ENCODE measurements at places on chromosomes 1 and 21.

GRCh38 chr1:181062836-181063428 is 25.6 kb upstream of the IER5 start:
- DNase-seq: peak; percentile 34

- no peak for DNase-seq
Observed at GRCh38 chr1:24965571-24965930, 35.5 kb upstream of the RUNX3 start.

DNA sequence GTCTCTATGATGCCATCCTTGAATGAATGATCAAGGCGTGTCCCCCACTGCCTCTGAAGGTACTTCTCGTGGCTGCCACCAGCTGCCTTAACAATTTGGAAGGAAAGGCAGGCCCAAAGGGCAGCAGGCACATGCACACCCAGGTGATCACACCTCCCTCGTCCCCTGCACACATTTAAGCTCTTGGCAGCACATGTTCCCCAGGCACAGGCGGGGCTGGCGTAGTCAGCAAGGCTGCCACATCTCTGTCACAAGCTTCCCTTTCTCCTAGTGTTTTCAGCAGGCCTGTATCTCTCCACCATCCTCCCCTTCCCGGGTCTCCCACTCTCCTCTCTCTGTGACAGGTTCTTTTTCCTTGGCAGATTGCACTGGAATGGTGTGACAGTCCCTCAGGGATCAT is 111.9 kb downstream of the CACNA1E start:
- no peak for DNase-seq

DNA sequence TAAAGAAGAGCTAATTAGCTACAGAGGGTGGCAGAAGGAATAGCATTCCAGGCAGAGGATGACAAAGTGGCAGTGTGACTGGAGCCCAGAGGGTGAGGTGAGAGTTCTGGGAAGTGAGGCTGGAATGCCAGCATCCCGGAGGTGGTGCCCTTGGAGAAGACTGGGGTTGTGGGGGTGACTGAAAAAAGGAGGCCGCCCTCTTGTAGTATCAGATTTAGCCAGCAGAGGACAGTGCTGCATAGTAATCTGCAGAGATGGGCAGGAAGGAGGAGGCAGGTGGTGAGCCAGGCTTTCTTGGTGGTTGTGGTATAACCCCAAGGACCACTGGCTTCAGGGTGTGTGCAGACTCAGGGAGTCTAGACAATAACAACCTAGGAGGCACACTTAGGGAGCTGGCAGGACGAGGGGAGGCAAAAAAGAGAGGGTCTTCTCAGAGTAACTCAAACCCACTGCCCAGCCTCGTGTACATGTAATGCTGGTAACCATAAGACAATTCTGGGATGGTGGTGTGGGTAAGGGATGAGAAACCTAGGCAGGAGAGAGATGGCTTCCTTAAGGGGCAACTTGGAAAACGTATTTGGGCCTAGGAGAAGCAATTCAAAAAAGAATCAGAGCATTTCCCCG is 30.5 kb downstream of the MROH7 start:
- DNase-seq: peak; percentile 63

- DNase-seq: no peak
Observed at GRCh38 chr1:43452789-43453441, 816 bp downstream of the HYI start.

DNA sequence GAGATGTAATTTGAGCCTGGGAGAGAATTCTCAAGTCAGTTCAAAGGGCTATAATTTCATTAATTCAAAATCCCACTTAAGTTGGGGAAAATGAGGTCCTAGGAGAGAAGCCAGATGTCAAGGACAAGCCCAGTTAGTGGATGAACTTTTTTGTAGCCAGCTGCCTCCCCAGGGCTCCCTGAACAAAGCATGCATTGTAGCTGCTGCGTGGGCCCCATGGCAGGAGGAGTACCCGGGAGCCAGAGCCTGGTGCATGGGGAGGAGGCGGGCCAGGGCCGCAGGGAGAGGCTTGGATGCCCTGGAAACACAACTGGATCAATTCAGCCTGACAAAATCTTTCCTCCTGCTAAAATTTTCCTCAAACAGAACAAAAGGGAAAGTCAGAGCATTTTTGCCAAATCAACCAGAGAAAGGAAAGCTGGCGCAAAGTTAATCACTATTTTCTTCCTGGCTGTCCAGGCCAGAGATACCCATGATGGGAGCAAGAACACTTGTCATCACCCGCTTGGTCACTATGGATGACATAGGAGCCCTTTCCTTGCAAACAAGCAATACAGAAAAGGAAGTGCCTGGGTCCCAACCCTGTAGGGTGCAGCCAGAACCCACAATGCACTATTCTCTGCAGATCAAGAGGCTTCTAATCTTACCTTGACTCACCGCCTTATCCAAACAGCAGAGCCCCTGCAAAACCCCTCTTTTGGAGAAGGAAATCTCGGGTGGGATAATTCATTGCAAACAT is 248.1 kb upstream of the RAB4A start:
- DNase-seq: no peak

GRCh38 chr1:38061883-38062328 is 15.3 kb upstream of the POU3F1 start:
- no peak for DNase-seq

GRCh38 chr21:27173053-27173452 is 206.2 kb upstream of the ADAMTS5 start:
- DNase-seq: no peak

- peak; percentile 53 for DNase-seq
Observed at GRCh38 chr1:42319128-42319851, 15.7 kb downstream of the FOXJ3 start.

- DNase-seq: no peak
Observed at GRCh38 chr21:45474323-45474950, 67.8 kb downstream of the SLC19A1 start.

GRCh38 chr1:23757812-23758211 is 14.5 kb downstream of the ELOA start:
- DNase-seq: no peak

GRCh38 chr1:21329209-21329844 is 39.1 kb upstream of the ECE1 start:
- DNase-seq: peak; percentile 65

DNA sequence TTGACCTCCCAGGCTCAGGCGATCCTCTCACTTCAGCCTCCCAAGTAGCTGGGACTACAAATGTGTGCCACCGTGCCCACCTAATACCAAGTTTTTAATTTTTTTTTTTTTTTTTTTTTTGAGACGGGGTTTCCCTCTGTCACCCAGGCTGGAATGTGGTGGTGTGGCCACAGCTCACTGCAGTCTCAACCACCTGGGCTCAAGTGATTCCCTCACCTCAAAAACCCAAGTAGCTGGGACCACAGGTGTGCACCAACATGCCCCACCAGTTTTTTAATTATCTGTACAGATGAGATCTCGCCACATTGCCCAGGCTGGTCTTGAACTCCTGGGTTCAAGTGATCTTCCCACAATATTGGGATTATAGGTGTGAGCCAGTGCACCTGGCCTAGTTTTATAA is 22.7 kb downstream of the PTP4A2 start:
- DNase-seq: no peak

DNA sequence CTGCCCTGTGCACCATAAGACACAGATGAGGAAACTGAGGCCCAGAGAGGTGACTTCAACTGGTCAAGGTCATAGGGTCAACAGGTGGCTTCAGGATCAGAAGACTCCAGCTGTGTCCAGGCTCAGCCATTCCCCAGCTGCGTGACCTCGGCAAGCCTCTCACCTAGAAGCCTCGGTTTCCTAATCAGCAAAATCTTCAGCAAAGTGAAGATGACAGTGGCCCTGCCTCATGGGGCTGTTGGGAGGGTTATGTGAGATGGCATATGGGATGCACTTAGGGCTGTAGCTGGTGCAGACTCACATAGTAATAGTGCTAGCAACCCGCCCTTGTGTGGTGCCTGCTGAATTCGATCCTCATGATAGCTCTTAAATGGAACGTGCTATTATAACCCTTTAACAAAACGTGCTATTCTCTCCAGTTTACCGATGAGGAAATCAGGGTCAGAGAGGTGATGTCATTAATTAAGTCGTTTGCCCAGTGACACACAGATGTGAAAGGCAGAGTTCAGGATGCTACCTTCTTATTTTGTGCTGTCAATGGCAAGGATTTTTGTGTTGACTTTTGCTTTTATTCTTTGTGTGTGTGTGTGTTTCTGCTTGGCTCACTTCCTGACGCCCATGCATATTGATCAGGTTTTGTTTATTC is 472.9 kb downstream of the MATN1 start:
- DNase-seq: no peak

DNA sequence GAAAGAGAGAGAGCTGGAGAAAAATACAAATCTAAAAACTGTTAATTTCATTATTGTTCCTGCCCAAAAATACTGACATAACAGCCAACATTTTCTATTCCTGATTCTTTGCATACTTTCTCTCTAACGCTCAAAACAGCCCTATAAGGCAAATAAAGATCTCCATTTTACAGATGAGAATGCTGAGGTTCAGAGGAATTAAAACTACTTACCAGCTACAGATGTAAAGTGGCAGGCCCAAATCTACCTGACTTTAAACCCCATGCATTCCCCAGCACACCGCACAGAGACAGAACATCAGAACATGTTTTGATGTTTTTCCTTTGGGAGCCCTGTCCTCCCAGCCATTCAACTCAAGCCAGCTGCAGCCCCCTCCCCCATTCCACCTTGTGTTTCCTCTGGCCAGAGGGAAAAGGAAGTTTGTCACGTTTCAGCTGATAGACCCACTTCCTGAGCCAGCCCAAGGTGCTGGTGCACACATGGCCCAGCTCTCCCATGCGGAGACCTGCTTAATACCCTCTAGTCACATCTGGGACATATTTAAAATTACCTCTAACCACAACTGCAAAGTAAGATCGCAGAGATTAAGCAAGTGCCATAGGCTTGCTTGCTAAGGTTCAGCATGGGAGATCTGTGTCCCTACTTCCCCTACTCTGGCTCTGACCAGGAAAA is 133.1 kb upstream of the NFIA start:
- no peak for DNase-seq

- DNase-seq: no peak
Observed at GRCh38 chr1:78536427-78536826, 45.7 kb downstream of the PTGFR start.

DNA sequence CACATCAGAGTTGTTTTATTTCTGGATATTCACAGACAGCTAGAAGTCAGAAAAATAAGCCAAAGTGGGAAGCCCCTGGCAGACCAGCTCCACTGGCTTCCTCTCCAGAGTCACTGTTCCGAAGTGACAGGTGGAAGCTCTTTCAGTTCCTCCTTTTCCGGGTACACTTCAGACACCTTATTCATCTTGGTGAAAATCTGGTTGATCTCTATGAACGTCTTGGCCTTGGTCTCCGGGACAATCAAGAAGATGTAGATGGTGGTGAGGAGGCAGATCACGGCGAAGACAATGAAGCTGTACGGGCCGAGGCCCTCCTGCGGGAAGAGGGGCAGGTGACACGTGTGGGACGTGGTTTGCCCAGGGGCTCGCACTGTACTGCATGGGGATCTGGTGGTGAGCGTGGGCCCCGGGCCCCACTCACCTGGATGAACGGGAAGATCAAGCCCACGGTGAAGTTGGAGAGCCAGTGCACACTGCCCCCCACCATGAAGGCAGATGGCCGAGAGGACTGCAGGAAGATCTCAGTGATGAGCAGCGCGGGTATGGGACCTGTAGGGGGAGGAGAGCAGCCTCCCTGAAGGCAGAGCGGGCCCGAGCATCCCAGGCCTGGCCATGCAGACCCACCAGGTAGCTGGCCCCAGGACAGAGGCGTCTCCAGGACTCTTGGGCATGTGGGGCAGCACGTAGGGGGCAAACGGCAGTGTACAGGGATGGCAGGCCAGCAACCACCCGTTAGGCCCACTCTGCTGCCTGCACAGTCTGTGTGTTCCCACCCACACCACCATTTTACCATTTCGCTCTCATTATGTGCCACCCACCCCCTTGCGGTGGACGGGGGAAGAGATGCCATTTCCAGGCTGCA is 11.5 kb upstream of the SLC2A7 start:
- DNase-seq: no peak

DNA sequence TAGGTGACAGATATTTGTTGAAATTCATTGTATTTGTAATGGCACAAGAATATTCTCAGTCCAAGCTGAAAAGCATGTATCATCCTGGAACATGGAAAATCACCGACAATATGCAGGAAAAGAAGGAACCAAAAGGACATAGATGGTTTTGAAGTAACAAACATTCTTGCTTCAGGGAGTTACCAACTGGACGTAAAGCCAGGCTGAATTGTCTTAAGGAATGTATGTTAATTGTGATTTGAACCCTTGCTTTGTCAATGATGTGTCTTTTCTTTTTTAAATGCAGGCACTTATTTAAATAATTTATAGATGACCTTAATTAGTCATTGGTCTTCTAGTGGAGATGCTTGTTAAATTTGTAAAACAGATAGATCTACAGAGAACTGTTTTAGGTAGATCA is 489.4 kb upstream of the ZP4 start:
- DNase-seq: no peak

DNA sequence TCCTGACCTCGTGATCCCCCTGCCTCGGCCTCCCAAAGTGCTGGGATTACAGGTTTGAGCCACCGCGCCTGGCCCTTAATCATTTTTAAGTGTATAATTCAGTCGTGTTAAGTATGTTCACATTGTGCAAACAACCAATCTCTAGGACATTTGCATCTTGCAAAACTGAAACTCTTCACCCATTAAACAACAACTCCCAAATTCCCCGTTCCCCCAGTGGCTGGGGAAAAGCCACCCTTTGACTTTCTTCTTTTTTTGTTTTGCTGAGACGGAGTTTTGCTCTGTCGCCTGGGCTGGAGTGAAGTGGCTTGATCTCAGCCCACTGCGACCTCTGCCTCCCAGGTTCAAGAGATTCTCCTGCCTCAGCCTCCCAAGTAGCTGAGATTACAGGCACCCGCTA is 6.5 kb upstream of the THEMIS2 start:
- no peak for DNase-seq

- no peak for DNase-seq
Observed at GRCh38 chr1:199855580-199855979, 171.9 kb upstream of the NR5A2 start.

DNA sequence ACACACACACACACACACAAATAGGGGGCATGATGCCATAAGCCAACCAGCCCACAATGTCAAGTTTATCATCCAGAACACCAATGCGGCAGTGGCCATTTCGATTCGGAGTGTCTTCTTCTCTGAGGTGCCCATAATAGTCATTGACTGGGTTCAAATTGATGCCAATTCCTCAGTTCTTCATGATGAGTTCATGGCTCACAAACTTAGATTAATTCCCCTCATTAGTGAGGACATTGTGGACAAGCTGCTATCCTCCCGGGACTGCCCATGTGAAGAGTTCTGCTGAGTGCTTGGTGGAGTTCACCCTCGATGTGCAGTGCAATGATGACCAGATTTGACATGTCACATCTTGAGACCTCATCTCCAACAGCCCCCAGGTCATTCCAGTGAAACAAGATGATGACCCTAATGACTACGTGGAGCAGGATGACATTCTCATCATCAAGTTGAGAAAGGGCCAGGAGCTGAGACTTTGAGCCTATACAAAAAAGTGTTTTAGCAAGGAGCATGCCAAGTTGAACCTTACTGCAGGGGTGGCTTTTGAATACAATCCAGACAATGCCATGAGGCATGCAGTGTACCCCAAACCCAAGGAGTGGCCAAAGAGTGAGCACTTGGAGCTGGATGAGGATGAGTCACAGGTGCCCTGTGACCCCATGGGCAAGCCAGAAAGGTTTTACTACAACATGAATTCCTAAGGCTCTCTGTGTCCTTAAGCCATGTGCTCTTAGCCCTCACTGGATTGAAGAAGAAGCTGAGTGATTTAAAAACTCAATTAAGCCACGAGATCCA is 211.6 kb upstream of the SAMSN1 start:
- DNase-seq: no peak

GRCh38 chr1:43235451-43236121 is 34.2 kb upstream of the TMEM125 start:
- no peak for DNase-seq

GRCh38 chr1:21261551-21262292 is 28.5 kb downstream of the ECE1 start:
- no peak for DNase-seq

- DNase-seq: peak; percentile 22
Observed at GRCh38 chr1:46535063-46535462, 16.4 kb downstream of the KNCN start.

All from CD4-positive, alpha-beta T cell treated with Interleukin-6 for 4 hours (primary cell).